ENCODE measurements at places on chromosomes 5 and 9. TPM values are rescaled to one million over a fixed set of nuclear protein-coding genes. Genes with fewer than 3 reads are reported as not detected.

The MYORG gene
- total RNA-seq: 6.3 TPM

The CARTPT gene
- total RNA-seq: not detected

The CTXN3 gene
- total RNA-seq: 2.8 TPM

The SLCO6A1 gene
- total RNA-seq: not detected

The CENPP gene
- 7.0 TPM for total RNA-seq

The MSMP gene
- total RNA-seq: not detected

The HARS2 gene
- total RNA-seq: 26.4 TPM

The FBXL7 gene
- 7.8 TPM for total RNA-seq

The SLC45A2 gene
- total RNA-seq: 1.2 TPM

The BARHL1 gene
- total RNA-seq: 19.3 TPM

The TGFBI gene
- 23.3 TPM for total RNA-seq

The DOCK2 gene
- total RNA-seq: 5.8 TPM
